ENCODE measurements at places on chromosomes 4 and X.
A peak's percentile ranks its signal among the peaks of the same experiment; 100 is the strongest.

DNA sequence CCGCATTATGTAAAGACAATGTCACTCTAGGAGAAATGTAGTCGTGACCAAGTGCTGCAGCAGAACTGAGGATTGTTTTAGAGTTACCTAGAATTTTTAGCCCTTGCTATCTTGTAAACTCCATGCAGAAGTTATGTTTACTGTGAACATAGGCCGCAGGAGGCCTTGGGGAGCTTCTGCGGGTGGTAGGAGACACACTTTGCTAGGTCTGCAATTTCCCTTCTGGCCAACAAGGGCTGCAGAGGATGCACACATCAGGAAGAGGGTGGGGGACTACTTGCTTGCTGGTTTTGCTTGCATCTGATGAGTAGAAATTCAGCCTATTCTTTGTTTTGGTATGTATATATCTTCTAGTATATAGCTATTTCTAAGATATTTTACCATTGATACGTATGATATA, 23.1 kb downstream of the BANK1 start:
- no peak for DNase-seq

DNA sequence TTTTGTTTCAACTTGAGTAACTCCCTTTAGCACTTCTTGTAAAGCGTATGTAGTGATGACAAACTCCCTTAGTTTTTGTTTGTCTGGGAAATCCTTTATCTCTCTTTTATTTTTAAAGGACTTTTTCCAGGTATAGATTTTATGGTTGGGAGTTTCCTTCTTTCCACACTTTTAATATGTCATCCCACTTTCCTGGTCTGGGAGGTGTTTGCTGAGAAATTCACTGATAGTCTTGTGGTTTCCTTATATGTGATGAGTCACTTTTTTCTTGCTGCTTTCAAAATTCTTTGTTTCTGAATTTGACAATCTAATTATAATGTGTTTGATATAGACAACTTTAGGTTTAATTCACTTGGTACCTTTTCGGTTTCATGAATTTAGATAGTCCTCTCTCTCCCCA, 353.9 kb downstream of the GPAT3 start:
- peak; percentile 61 for DNase-seq

- DNase-seq, result peak; percentile 43
Observed at GRCh38 chr4:176790398-176790797, 2.3 kb downstream of the VEGFC start.

GRCh38 chrX:154805696-154806091, 409 bp upstream of the MPP1 start:
- DNase-seq, result peak; percentile 30

- peak; percentile 52 for DNase-seq
Observed at GRCh38 chr4:52234561-52235440, 183.7 kb downstream of the SPATA18 start.

- DNase-seq, result no peak
Observed at GRCh38 chr4:69044247-69044646, 52.0 kb upstream of the UGT2B7 start.

- no peak for DNase-seq
Observed at GRCh38 chrX:130084631-130085237, 25.6 kb downstream of the ELF4 start.

- DNase-seq, result peak; percentile 16
Observed at GRCh38 chr4:183541752-183542040, 36.8 kb downstream of the ING2 start.

DNA sequence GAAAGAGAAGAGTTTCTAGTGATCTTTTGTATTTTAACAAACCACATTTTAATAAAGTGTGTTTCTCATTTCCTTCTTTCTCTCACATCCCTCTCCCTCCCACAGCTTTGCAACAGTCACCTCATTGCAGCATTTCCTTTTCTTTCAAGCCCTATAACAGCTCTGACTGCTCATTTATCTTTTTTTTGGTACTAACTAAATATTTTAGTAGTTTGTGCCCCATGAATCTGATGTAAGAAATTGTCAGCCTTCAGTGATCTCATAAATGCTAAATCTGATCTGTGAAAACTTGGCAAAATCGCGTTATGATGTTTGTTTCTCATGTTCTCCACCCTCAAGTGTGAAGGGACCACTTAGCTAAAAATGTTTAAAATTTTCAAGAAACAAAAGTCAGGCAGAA, 258.5 kb upstream of the SLIT2 start:
- DNase-seq, result peak; percentile 74

GRCh38 chr4:154506253-154506652, 14.7 kb upstream of the DCHS2 start:
- DNase-seq, result peak; percentile 23

DNA sequence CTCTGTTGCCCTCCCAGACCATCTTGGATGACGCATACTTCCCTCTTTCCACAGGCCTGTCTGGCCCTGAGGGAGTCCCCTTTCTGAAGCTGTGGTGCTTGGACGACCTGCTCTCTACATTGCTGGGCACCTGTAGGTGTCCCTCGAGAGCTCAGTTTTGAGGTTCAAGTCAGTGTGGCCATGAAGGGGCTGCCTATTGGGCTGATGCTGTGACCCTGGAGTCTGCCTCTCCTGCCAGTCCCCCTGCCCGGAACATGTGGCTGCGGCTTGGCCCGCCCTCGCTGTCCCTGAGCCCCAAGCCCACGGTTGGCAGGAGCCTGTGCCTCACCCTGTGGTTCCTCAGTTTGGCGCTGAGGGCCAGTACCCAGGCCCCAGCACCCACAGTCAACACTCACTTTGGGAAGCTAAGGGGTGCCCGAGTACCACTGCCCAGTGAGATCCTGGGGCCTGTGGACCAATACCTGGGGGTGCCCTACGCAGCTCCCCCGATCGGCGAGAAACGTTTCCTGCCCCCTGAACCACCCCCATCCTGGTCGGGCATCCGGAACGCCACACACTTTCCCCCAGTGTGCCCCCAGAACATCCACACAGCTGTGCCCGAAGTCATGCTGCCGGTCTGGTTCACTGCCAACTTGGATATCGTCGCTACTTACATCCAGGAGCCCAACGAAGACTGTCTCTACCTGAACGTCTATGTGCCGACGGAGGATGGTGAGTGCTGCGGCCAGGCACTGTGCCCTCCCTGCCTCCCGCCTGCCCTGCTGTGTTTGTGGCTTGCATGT, 3.0 kb downstream of the NLGN3 start:
- DNase-seq, result no peak

- DNase-seq, result peak; percentile 36
Observed at GRCh38 chr4:150578745-150579501, 3.0 kb upstream of the MAB21L2 start.

DNA sequence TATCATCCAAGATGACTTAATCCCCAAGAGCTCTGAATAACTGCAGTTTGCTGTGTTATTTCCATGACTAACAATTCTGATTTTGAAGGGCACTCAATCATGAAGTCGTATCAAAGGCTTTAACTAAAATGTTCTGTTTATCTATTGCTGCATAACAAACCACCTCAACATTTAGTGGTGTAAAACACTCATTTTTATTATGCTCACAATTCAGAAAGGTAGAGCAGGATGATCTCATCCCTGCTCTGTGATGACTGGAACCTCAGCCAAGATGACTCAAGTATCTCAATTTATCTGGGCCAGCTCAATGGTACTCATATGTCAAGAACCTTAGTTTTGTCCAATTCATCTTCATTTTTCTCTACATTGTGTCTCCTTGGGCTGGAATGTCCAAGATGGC, 451.1 kb downstream of the PPARGC1A start:
- peak; percentile 28 for DNase-seq

- DNase-seq, result peak; percentile 0
Observed at GRCh38 chrX:121479406-121479805, 432.0 kb downstream of the GLUD2 start.

DNA sequence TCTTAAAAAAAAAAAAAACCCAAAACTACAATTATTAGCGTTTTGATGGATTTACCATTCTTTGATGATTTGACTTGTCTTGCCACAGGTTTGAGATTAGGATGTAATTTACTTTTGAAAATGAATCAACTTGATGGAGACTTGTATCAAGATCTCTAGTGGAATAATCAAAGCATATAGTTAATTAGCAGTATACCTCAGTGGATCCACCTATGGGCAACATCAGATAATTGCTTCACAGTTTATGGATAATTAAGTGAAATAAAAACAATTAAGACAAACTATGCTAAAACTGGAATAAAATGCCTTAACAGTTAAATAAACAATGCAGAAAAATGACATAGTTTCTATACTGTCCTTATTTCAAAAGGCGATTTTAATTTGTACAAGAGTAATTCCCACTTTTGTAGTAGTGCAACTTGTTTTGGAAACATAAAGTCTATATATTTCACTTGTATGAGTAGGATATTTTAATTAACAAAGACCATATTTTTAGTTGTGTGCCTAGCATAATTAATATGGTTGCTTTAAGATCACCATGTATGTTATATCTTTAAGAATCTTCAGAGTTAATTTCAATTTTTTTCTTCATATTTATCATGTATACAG, 4.2 kb downstream of the CPEB2 start:
- DNase-seq, result no peak

GRCh38 chr4:72295966-72296557, 264.3 kb downstream of the NPFFR2 start:
- peak; percentile 57 for DNase-seq

DNA sequence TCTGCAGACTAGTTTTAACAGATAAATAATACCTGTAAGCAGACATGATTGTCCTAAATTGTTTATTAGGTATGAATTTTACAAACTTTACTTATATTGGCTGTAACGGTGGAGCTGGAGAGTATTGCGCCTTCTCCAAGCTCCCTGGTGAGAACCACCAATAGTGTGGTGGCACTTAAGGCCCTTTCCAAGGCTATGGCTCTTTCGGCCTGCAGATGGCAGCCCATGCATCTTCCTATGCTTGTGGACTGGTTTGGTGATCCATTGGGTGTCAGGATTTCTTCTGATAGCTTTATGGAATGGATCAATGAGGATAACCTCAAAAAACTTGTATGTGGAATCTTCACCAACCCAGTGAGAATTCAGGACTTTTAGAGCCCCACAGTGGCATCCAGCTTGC, 7.8 kb downstream of the LARP1B start:
- peak; percentile 17 for DNase-seq

- peak; percentile 85 for DNase-seq
Observed at GRCh38 chr4:149999485-150000074, 78.7 kb upstream of the DCLK2 start.

DNA sequence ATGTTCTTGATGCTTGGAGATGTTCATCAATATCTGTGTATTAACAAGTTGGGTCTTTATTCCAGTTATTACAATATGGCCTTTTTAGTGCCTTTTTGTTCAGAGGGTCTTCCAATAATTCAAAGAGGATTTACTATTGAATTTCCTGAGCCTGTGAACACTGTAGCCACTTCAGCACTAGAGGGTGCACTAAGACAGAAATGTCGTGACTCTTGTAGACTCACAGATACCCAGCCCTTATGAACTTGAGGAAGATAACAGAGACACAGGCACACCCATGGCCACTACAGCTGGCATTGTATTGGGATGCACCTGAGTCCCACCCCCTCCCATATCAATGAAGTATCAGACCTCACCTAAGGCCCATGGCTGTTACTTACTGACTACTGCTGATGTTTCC, 54.4 kb upstream of the ACTRT1 start:
- peak; percentile 3 for DNase-seq

- no peak for DNase-seq
Observed at GRCh38 chrX:118024482-118024881, 92.1 kb downstream of the KLHL13 start.

DNA sequence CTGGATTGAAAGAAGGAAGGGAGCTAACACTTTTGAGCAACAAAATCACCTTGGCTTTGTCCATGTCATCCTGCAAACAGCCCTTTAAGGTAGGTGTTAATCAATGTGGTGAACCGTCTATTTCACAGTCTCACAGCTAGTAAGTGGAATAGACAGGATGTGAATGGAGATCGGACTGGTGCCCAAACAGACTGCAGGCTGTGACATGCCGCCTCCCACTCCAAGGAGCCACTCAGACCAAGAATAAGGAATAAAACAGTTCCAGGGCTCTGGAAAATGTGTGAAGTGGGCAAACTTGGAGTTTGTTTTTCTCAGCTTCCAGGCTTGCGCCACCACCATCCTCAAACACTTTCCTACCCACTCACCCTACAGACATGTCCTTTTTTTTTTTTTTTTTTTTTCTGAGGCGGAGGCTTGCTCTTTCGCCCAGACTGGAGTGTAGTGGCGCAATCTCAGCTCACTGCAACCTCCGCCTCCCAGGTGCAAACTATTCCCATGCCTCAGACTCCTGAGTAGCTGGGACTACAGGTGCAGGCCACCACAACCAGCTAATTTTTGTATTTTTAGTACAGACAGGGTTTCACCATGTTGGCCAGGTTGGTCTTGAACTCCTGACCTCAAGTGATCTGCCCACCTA, 57.7 kb upstream of the SEC24B start:
- DNase-seq, result no peak

- DNase-seq, result no peak
Observed at GRCh38 chrX:14491689-14492088, 37.6 kb upstream of the GLRA2 start.

DNA sequence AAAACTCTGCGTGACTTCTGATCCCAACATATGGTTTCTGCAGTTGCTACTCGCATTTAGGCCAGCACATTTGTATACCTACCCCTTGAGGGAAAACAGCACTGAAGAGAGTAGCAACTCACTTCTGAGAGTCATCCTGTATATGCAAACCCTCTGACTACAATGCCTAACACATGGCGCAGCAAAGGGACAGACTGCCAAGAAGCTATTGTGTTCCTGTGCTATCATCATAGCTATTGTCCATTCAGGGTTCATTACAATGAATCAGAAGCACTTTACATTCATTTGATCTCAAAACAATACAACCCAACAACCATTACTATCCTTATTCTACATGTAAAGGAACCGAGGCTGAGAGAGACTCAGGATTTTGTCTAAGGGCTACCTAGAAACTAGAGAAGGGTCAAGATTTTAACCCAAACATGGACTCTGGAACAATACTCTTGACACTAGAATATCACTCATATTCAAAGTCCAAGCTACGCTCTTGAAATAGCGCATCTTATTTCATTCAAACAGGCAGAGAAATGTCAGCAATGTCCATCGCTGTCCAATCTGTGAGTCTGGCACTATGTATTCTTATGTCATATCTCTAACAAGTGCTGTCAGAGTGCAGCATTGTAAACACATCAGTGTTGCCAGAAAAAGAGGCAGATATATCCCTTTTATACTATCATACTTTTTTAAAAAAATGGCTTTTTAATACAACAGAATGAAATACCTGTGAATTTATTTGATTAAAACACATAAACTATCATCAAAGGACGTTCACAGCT, 173.6 kb downstream of the CORIN start:
- DNase-seq, result no peak

GRCh38 chr4:22253431-22253830, 262.4 kb downstream of the ADGRA3 start:
- no peak for DNase-seq

DNA sequence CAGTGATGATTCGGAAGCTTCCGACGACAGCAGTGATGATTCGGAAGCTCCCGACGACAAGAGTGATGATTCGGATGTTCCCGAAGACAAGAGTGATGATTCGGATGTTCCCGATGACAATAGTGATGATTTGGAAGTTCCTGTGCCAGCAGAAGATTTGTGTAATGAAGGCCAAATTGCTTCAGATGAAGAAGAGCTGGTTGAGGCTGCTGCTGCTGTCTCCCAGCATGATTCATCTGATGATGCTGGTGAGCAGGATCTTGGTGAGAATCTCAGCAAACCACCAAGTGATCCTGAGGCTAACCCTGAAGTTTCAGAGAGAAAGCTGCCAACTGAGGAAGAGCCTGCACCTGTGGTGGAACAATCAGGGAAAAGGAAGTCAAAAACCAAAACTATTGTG, 14.2 kb downstream of the CXCR3 start:
- DNase-seq, result peak; percentile 19

GRCh38 chr4:108171339-108172230, 2.9 kb upstream of the LEF1 start:
- no peak for DNase-seq
